ENCODE measurements at places on chromosomes 5 and 9.

- no peak for DNase-seq
Observed at GRCh38 chr5:5490774-5491347, 68.4 kb downstream of the ICE1 start.

- peak; percentile 61 for DNase-seq
Observed at GRCh38 chr9:20624201-20625002, 2.1 kb upstream of the MLLT3 start.

- no peak for DNase-seq
Observed at GRCh38 chr9:121172726-121173487, 28.8 kb downstream of the RAB14 start.

- no peak for DNase-seq
Observed at GRCh38 chr9:134602547-134603362, 38.8 kb upstream of the COL5A1 start.

- no peak for DNase-seq
Observed at GRCh38 chr5:29085142-29085541, 2046.8 kb upstream of the CDH9 start.
